Activated naive CD4-positive, alpha-beta T cell (primary cell): ENCODE measurements at places on chromosomes 2 and 18.

GRCh38 chr2:120028795-120029194, 15.9 kb downstream of the EPB41L5 start:
- DNase-seq, result no peak

DNA sequence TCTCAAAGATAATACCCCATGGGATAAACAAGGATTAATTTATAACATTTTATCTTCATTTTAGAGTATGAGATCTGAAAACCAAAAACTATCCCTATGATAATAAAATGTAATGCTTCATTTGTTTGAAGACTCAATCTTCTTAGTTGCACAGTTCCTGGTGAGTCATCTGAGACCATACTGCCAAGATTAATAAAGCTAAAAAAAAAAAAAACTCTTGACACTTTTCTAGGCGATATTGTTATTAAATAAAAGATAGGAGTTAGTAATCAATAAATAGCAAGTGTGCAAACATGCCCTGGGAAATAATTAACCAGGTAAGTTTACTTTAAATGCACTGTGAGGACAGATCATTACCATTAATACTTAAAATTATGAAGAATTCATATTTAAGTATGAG, 83.9 kb downstream of the RPE start:
- DNase-seq, result no peak

DNA sequence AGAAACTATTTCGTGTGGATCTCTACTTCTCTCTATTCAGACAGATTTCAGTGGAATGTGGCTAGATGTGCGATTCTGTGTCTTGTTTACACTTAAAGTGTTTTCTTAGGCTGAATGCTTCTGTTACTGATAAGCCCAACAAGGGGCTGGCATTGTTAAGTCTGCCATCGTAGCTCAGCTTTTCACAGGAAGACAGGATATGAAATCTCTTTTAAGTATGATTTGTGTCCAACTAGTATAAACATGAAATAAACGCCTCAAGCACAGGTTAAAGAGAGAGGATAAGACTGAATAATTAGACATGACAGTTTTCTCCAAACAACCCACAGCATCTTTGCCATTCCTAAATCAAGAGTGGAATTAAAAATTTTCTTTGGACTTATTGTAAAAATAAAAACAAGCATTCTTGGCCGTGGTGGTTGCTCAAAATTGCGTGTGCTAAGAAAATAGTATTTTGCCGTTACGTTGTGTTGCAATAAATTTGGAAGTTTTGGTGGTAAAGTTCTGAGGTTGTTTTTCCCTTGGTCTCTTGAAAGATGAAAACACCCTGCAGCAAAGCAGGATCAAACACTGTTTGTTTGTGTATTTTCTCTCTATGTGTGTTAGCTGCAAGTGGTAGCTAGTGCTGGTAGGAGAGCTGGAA, 1.0 kb downstream of the VIT start:
- DNase-seq, result no peak

GRCh38 chr2:86648681-86649080, 25.0 kb upstream of the RNF103 start:
- no peak for DNase-seq

- no peak for DNase-seq
Measured at GRCh38 chr2:60973705-60974104, 43.8 kb upstream of the PEX13 start.

DNA sequence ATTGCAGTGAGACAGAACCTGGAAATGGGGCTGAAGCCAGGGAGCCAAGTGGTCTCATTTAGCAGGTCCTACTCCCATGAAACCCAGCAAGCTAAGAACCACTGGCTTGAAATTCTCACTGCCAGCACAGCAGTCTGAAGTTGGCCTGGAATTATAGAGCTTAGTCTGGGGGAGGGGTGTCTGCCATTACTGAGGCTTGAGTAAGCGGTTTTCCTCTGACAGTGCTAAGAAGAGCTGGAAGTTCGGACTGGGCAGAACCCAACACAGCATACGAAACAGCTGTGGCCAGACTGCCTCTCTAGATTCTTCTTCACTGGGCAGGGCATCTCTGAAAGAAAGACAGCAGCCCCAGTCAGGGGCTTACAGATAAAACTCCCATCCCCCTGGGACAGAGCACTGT, 305.7 kb upstream of the SETBP1 start:
- no peak for DNase-seq
